Activated CD8-positive, alpha-beta memory T cell treated with anti-CD3 and anti-CD28 coated beads, Interleukin-2, amount 10 ng/mL, durations not matched to agents 7 days and 5 days (primary cell): ENCODE measurements at places on chromosomes 3 and 15. TPM values are rescaled to one million over a fixed set of nuclear protein-coding genes. Genes with fewer than 3 reads are reported as not detected.

Gene DPPA4
- not detected for total RNA-seq

Gene DNAJA4
- 35.8 TPM for total RNA-seq

Gene GOLGA8S
- 0.49 TPM for total RNA-seq

Gene CCDC80
- total RNA-seq: 0.35 TPM

Gene ZKSCAN7
- total RNA-seq: 1.9 TPM

Gene LYZL4
- not detected for total RNA-seq

Gene CBLB
- total RNA-seq: 125 TPM

Gene CTXN2
- not detected for total RNA-seq

Gene TNFSF10
- total RNA-seq: 144 TPM

Gene PLXNA1
- total RNA-seq: 15.0 TPM

Gene POMGNT2
- 6.9 TPM for total RNA-seq

Gene P3H2
- total RNA-seq: not detected

Gene ARPP21
- not detected for total RNA-seq

Gene TUSC7
- total RNA-seq: not detected

Gene GABRB3
- not detected for total RNA-seq

Gene EXD1
- total RNA-seq: not detected

Gene RAB6B
- total RNA-seq: 1.0 TPM

Gene CMTM6
- total RNA-seq: 102 TPM

Gene TMEM40
- not detected for total RNA-seq

Gene GREM1
- total RNA-seq: not detected

Gene KIF23
- total RNA-seq: 81.1 TPM

Gene ARL13B
- 13.8 TPM for total RNA-seq

Gene CCR3
- total RNA-seq: 1.4 TPM

Gene IQCF5
- not detected for total RNA-seq

Gene SAMMSON
- total RNA-seq: not detected

Gene ITIH4
- total RNA-seq: 24.9 TPM

Gene FBLN2
- total RNA-seq: 0.35 TPM

Gene CCDC33
- not detected for total RNA-seq

Gene BUB1B
- 89.5 TPM for total RNA-seq

Gene CLDN11
- not detected for total RNA-seq

Gene ZNF80
- 4.5 TPM for total RNA-seq
